ENCODE measurements at places on chromosomes 12 and 14.
A peak's percentile ranks its signal among the peaks of the same experiment; 100 is the strongest.

DNA sequence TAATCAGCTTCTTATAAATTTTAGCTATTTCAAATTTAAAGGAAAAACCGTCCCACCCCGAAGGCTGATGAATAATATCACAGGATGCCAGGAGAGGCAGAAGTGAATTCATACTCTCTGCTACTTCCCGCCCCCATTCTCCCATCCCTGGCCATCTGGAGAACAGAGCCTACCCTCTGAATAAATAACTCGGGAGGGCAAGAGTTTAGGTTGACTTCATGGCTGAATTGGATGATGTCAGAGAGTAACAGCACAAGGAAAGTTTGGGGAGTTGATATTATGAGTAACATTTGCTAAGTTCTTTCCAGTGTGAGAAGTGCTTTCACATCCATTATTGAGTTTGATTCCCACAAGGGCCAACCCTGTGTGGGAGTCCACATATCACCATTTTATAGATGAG, 241.6 kb downstream of the EGLN3 start:
- no peak for DNase-seq

GRCh38 chr12:120012067-120012621, 23.1 kb downstream of the BICDL1 start:
- peak; percentile 76 for DNase-seq

DNA sequence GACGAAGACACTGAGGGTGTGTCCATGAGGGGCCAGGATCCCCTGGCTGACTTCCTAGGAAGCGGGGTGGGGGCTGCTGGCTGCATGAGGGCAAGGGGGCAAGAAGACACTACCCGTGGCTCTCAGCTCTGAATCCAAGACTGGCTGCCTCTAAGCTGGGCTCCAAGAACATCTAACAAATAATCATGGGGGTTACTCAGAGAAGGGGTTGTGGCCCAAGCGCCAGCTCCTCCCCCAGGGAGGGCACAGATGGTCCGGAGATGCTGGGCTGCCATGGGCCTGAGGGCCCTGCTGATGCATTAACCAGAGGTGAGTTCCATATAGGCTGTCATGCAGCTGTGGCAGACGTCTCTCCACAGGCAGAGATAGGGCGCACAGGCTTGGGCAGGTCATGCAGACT, 14.3 kb downstream of the SYNDIG1L start:
- no peak for DNase-seq

- no peak for DNase-seq
Observed at GRCh38 chr14:64873506-64874219, 6.0 kb downstream of the SPTB start.

DNA sequence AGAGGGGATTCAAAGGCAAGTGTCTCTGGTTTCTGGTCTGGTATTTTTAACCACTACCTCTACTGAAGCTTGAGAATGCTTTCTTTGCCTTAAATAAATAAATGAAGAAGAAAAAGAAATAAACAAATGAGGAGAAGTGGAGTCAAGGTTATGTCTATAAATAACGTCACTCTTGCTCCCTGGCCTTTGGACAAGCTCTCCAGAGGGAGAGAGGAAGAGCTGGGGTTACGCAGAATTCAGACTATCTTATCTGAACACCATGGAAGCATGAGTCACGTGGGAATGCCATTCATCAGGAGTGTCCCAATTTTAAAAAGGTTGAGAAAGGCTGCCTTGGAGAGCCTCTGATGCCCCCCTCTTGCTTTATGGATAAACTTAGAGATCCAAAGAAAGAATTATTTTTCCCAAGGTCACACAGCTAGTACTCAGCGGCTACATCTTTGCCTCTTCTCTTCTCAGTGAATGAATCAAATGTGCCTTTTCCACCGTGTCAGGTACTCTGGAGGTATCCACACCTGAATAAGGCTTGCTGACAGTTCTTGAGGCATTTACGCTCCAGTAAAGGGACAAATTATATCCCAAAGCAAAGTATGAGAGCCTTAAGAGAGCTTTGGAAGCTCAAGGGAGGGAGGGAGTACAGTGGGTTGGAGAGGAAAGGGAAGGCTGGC, 12.9 kb upstream of the MSI1 start:
- DNase-seq: no peak

DNA sequence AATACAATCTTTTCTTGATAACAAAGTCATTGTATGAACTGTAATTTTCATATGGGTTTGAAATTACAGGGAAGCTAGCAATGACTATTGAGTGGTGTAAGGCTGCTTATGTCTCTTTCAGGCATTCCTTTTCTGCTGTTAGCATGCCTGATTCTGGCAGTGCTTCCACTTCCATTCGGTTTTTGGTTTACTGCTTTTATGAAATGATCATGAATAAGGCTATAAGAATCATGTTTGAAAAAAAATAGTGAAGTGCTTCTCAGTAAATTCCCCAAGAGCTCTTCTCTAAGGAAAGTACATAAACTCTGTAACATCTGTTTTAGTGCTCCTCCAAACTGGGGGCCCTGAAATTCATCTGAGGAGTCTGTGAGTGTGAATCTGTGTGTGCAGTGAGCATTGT, 434.0 kb upstream of the RGS6 start:
- no peak for DNase-seq

DNA sequence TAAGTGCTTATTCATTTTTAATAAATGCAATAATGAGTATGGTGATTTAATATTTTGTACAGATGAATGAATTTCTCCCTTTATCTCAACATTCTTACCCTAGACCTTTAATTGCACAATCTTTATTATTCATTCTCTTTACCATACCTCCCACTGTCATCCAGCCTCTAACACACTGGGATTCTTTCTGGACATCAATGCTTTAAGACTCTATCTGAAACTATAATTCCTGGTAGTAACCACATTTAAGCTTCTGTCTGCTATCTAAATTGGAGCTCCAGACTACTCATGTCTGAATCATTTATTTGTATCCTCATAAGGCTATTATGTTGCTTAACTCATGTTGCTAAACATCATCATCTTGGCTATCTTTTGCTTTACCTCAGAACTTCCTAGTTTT, 270.2 kb downstream of the ALG10B start:
- no peak for DNase-seq

GRCh38 chr12:97713270-97713669, 250.7 kb downstream of the RMST start:
- no peak for DNase-seq

DNA sequence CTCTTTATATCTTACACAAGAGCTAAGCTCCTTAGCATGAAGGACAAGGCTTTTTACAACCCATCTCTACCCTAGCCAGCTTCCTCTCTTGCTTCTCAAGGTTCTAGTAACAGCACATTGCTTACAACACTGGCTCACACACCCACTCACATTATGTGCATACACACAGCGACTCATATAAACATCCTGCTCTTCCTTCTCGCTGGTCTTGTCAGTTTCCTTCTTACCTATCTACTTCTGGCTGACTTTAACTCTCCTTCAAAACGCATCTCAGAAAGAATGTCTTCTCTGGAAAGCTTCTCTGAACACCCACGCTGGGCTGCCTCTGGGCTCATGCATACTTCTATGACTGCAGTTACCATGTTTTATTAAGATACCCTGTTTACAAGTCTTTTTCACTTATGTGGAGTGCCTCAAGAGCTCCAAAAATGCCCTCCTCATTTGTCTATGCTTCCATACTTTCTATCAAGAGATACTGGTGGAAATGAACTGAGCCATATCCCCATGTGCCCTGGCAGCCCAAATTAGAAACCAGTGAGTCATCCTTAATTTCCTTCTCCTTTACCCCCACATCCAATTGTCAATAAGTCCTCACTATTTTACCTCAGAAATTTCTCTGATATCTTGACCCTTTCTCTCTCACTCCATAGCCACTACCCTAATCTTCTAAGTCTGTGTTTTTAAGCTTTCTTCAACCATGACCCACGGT, 126.9 kb upstream of the KRAS start:
- DNase-seq: peak; percentile 43

DNA sequence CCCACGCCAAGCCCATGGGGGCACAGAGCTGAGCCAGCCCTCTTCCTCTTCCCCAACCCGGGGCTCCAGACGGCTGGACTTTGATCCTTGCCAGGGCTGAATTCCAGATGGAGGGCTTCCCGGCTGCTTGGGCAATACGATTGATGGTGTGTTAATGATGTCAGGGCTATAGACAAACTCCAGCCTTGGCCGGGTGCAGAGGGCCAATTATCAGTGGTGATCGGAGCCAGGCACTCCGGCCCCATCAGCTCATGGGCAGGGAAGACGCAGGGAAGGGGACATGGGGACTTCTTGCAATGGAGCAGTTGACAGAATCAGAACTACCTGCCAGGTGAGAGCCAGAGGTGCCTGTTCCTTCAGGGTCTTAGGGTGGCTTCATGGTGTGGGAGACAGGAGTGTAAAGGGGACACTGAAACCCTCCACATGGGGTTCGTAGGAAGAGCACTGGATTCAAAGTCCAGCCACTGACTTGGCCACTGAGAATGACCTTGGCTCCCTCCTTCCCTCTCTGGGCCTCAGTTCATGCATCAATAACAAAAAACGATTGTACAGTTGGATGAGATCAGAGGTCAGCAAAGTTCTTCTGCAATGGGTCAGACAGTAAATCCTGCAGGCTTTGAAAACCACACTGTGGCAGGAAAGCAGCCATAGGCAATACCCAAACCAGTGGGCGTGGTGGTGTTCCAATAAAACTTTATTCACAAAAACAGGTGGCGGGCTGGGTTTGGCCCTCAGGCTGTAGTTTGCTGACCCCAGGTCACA, 333.7 kb downstream of the MED13L start:
- DNase-seq: no peak

GRCh38 chr12:84135586-84136279, 776.9 kb downstream of the SLC6A15 start:
- DNase-seq: no peak

DNA sequence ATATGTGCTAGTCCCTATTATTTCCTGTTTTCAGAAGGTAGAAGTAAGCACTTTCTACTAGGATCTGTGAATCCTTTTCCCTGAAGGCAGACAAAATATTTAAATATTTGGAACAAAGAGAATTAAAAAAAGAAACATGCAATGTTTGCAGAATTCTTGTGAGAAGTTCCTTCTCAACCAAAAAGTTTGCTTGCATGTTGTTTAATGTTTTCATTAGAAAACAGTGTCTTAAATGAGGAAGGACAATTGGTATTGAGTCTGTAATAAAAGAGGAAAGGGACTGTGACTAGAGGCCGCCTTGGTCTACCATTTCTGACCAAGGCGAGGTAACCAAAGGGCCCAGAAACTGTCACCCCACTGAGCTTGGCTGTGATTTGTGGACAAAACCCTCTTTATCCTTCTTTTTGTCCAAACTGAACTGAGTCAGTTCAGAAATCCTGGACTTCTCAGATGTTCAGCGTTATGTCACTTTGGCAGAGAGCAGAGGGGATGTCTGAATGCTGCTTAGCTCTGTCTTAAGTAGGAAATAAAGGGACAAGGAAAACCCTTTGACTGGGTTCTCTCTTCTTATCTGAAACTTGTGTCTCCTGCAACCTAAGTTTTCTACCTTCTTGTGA, 129.8 kb upstream of the CPM start:
- no peak for DNase-seq

GRCh38 chr12:88790231-88790630, 210.0 kb upstream of the KITLG start:
- no peak for DNase-seq

DNA sequence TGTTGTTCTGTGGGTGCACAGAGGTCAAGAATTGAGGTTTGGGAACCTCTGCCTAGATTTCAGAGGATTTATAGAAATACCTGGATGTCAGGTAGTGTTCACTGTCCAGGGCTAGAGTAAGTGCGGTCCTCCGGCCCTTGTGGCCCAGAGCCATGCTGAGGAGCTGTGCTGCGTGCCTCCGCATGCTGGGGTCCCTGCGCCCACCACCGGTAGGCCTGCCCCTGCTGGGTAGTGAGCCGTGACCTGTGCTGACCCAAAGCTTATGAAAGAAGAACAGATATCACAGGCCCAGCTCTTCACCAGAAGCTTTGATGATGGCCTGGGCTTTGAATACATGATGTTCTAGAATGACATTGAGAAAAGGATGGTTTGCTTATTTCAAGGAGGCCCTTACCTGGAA, 37.8 kb upstream of the CMAS start:
- DNase-seq: no peak

DNA sequence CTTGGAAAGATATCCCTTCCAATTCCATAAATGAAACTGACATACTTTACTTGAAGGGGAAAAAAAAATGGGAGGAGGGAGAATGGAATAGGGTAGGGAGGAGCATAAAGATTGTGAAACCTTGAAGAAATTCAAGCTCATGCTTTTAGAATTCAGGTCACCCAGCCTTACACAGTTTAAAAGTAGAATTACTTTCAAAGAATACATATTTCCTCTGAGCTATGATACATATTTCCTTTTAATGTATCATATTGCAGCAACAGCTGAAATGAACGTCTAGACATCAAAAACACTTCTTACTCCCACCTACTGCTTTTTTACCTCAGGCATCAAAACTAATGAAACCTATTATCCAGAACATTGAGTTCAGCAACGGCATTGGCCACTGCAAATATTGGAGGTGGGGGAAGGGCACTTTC, 156.0 kb downstream of the MED13L start:
- no peak for DNase-seq

GRCh38 chr14:92615451-92615850, 101.9 kb downstream of the RIN3 start:
- peak; percentile 41 for DNase-seq

DNA sequence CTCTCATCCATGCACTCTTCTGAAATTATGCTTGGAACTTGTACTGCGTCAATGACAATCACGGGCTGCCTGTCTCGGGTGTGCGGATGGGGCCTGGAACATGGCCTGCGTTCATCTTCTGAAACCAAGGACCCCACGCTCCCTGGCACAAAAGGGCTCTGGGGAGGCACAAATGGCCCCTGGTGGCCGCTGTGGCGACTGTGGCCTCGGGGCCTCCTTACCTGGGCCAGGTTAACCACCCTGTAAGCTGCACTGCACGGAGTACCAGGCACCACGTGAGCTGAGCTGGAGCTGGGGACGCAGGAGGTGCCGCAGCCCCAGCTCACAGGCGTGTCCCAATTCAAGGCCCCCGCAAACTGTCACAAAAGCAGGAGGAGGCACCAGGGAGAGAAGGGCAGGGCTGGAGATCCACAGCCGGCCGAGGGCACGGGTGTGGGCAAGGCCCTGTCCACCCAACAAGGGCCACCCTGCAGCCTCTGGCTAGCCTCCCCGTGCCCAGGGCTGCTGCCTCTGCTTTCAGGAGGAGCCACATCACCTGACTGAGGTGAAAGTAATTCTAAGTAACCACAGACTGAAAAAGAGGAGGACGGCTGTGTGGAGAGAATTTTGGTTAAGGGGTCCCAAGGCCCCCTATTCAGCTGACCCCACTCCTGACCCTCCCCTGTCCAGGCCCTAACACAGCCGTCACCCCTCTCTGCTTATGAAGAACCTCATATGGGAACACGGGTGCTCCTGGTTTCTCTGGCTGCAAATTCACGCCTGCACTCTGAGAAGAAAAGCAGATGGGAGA, 61.1 kb upstream of the GALNT9 start:
- DNase-seq: no peak

- DNase-seq: no peak
Observed at GRCh38 chr12:47801904-47802246, 17.8 kb downstream of the HDAC7 start.

DNA sequence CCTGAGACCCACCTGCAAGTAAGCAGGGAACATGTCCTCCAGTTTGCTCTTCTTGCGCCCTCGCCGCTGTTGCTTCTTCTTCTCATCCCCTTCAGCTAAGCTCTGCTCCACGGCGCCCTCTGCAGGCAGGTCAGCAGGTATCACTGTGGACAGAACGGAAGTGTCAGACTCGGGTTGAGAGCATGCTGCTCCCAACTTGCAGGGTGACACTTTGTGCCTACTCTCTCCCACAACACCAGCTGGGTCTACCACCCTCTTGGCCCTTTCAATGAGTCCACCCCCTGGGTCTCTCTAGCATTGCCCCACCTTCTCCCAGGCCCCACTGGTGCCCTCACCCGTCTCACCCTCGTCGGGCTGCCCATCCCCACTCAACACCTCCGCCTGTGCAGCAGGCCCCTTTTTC, 16.7 kb downstream of the KMT2D start:
- peak; percentile 83 for DNase-seq

Data from activated naive CD4-positive, alpha-beta T cell treated with anti-CD3 and anti-CD28 coated beads, Interleukin-2, amount 50 U/mL, for 16 hours (primary cell).